Activated T-helper 1 cell treated with Interleukin-2 at 50 U/mL for 16 hours (primary cell): ENCODE measurements at places on chromosomes 1 and 21.

DNA sequence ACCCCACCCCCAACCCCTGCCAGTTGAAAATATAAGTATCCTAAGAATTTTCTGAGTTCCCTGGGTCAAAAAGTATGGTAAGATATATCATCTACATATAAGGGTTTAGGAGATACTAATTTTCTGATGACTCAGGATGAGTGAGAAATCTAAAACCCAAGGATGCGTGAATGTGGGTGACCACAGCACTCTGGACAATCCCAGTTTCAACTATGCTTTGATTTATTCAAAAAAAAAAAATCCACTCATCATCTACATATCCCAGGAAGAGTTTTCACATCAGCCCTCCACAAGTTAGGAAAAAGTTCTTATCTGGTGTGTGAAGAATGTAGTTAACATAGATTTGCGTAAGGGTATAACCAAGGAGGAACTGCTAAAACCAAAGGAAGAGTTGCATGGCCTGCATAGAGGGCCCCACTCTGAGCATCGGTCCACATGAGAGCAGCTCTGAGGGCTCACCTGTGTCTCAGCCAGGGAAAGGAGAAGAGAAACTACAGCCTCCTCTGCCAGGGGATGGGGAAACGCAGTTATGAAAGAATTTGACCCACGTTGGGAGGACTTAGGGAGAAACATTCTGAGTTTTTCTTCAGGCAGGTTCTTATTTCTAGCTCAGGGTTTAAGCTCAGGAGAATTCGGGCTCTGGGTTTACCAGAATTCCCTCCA, 18.8 kb downstream of the LAMB3 start:
- DNase-seq = no peak

DNA sequence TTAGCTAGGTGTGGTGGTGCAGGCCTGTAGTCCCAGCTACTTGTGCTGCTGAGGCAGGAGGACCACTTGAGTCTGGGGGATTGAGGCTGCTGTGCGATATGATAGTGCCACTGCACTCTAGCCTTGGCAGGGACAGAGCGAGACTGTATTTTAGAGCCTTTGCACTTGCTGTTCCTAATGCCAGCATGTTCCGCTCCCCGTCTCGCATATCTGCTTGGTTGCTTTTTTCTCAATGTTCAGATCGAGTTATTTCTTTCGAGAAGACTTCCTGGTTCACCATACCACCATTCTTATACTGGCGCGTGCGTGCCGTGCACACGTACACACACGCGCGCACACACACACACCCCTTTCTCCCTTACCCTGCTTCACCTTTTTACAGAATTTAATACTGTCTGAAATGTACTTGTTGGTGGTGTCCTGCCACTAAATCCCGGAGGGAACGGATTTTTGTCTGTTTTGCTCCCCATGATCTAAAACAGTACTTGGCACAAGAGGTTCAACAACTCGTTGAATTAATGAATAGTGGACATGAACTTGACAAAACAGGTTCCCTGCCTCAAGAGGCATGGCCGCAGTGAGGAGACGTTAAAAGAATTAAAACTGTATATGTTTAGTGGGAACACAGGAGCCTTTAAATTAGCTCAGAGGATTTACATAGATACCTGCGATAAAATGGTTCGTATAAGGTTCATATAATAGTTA, 1.1 kb upstream of the RPRD2 start:
- no peak for DNase-seq

DNA sequence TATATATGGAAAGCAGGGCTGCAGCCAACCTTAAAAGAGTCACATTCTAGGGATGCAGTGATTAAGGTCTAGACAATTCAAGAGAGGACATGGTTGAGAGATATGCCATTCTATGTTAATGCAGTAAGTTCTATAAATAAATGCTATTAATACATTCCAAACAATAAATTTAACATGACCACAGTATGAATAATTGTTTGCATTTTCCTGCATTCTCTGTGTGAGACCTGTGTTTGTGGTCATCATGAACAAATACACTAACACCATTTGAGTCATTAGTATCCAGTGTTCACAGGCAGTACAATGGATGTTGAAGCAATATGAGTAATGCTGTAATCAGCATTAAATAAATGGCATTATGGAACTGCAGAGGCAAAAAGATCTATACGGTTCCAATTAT, 5.5 kb upstream of the ZRANB2 start:
- no peak for DNase-seq

DNA sequence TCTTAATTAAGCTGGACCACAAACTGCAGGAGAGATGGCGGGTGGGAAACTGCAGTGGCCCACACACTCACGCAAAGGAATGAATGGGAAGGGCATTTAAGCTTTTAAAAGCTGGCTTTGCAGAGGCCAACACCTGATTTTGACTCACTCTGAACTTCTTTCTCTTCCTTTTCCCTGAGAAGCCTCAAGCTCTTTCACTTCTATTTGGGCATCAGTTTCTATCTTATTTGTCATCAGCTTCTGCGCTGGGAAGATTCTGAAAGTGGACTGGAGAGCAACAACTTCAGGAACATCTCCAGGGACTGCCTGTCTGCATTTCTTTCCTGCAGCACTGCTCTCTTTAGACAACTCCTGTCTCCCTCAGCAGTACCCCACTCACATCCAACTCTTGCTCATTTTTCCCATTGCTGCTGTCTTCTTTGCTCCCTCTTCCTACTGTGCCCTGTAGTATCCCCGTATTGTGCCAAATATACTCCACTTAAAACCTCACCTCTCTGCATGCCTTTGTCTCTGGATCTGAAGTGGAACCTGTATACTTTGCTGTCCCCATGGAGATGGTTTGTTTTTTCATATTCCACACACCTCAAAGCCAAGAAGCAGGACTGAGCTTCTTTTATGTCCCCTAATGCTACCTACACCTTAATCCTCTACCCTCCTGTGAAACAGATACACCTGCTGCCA, 143.3 kb upstream of the JUN start:
- DNase-seq = no peak

- no peak for DNase-seq
These were observed 97.2 kb upstream of the LYPLAL1 start for GRCh38 chr1:219076326-219076937.

DNA sequence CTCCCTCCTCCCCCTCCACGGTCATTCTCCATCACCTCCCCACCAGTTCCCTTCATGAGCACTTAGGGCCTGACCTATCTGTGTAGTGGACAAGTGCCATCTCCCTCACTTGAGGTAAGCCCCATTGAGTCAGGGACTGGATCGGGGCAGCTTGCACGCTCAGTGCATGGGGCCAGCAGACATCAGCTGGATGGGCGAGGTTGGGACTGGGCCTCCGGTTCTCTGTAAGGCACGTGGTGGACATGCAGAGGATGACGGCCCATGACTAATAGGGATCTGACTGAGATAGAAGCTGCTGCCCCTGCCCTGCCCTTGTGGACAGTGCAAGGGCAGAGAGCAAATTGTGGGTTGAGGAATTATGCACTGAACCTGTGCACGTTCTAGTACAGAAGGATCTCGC, 120.4 kb upstream of the C1orf174 start:
- no peak for DNase-seq

DNA sequence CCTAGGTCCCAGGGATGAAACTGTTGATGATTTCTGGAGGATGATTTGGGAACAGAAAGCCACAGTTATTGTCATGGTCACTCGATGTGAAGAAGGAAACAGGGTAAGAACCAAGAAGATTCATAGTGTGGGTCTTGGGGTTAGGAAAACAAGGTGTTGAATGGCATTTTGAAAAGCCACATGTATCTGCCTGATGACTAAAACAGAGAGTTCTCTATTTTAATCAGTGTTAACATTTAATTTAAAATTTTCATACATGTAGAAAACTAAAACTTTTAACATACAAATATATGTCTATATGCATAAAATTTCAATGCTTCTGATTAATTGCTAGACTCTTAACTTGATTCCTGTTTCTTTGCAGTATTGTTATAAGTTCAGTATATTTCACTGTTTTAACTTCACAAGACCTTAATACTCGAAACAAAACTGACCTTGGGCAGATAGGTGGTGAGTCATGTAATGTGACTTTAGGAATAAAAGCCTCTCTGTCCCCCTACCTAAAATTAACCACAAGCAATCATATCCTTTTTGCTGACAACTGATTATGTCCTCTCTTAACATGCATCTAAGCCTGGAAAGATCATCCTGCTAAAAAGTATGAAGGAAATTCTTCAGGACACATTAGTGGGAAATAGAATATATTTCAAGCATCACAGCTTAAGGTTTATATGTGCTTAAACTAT, 95.6 kb downstream of the PTPRC start:
- DNase-seq = no peak

DNA sequence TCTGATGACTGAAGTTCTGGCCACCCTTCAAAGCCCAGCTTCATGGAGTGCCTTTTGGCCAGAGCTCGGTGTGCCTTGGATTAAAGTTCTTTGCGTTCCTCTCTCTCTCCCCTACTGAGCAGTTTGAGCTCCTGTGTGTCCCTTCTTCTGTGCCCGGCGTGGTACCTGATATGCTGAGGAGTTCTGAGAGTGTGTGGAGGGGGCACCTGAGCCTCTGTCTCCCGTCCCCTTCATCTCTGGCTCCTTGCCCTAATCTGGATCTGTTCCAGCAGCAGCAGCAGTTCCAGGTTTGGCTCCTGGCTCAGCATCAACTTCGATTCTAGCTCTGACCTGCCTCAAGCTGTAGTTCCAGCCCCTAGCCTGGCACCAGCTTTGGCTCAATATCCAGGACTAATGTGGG, 25.1 kb upstream of the MYCL start:
- no peak for DNase-seq

DNA sequence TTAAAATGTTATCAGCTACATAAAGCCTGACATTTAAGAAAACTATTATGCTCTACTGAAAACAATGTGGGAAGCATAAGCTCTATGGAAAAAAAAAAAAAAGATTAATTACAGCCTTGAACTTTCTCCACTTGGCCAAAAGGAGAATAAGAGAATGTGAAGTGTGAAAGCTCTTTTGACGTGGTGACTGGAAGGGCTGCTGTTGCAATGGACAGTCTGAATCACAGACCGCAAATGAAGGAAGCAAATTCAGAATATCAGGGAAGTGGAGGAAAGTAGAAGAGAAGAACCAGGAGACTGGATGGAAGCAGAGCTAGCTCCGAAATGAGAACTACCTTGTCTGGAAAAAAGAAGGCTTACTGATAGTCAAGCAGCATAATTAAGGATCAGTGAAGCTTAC, 106.8 kb downstream of the AK5 start:
- no peak for DNase-seq

DNA sequence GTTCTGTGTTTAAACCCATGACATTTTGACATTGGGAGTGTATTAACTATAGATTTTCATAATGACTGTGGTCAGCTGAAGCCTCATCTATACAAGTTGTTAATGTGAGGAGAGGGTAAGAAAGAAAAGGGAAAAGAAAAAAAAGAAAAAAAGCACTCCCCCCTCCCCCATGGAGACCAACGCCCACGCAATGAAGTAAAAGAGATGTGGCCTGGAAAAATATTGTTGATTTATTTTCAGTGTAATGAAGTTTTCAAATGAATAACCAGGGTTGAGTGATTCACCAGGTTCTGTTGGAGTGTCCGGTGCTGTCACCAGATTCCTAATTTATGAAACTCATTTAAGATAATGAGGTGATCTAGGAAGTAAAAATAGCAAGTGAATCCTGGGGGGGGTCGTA, 4.7 kb downstream of the RNF220 start:
- DNase-seq = no peak

DNA sequence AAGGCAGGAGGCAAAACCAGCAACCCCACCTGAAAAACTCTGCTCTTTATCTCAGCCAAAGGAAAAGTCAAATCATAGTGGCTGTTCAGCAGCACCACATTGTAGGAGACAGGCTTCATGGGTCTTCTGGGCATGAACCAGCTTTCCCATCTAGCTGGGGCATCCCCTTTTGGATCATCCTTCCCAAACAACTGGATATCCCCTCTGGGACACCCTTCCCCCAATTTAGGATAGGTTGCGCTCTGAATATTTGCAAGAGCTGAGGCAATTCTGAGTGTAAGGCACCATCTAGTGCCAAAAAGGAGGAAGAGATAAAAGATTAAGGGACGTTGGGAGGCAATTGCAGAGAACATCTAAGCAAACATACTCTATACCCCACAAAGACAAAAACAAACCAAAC, 295.8 kb downstream of the MATN1 start:
- DNase-seq = no peak

- DNase-seq = no peak
These were observed 78.9 kb upstream of the C1orf174 start for GRCh38 chr1:3978990-3979325.

GRCh38 chr1:7515904-7516303, 255.2 kb upstream of the VAMP3 start:
- DNase-seq = no peak
